CD4-positive, alpha-beta T cell treated with Interleukin-2 at 100 ng/mL for 4 hours (primary cell): ENCODE measurements at places on chromosomes 4 and X.
A peak's percentile ranks its signal among the peaks of the same experiment; 100 is the strongest.

DNA sequence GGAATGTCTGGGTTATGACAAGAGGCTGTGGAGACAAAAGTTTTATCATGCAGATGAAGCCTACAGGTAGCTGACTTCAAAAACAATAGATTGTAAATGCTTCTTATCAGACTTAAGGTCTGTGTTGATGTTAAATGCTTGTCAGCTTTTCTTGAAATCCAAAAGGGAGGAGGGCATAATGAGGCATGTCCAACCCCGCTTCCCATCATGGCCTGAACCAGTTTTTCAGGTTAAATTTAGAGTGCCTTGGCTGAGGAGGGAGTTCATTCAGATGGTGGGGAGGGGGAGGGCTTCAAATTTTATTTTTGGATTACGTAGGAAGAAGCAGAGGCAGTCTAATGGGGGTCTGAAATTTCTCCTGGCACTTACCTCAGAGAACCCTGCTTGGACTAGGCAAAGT, 207.7 kb upstream of the HDX start:
- DNase-seq: no peak

GRCh38 chr4:33931026-33931425, 2313.3 kb downstream of the ARAP2 start:
- no peak for DNase-seq

GRCh38 chrX:69991685-69992084, 58.1 kb downstream of the AWAT2 start:
- no peak for DNase-seq

DNA sequence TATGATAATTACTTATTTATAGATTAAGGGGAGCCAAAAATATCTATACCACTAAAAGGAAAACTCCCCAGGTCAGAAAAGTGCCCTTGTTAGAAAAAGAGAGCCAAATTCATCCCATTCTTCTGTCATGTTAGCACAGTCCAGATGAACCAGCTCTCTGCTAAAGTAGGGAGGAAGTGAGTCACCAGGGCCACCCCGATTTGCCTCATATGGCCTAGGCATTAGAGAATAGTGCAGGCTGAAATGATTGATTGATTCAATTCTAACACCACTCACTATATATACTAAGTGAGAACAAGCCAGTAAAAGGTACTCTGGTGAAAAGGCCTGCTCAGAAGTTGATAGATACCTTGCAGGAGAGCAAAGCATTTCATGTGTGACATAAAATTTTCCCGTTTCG, 94.5 kb downstream of the SRPX start:
- no peak for DNase-seq

DNA sequence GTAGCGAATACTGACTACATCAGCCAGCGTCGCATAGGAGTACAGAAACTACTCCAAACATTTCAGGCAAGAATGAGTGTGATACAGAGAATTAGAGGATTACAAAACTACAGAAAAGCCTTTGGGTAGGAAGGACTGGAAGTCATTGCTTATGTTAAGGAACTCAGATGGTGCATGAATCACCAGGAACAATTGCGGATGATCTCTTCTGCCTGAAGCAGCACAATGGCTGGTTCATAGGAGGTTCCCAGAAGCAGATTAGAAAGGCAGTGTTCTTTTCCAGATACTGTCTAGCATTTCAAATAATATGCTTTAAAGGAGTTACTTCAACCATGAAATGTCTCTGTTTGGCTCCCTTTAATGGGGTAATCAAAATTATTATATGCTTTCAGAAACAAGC, 42.5 kb upstream of the MAP9 start:
- DNase-seq: no peak

DNA sequence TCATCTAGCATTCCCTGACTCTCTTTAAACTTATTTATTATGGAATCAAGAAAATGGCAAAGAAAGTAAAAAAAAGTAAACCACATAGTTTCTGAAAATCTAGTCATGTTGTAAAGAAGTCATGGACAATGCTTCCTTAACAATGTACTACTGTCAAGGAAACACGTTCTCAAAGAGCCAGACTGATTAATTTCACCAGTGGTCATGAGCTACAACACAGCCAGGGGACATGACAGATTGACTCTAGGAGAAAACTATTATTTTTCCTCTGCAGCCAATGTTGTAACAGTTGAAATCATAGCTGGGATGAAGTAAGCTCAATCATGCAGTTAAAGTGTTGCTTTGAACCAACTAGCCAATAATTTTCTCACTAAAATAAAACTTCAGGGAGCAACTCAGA, 109.2 kb downstream of the MAPK10 start:
- DNase-seq: no peak

DNA sequence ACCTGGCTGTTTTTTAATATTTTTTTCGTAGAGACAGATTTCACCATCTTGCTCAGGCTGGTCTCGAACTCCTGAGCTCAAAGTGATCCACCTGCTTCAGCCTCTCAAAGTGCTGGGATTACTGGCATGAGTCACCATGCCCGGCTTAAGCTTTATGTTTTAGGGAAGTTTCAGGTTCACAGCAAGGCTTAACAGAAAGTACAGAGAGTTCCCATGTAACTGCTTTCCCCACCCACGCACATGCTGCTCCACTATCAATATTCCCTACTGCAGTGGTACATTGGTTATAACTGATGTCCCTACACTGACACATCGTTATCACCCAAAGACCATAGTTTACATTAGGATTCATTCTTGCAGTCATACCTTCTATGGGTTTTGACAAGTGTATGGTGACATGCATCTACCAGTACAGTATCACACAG, 62.7 kb downstream of the PRPS1 start:
- no peak for DNase-seq

DNA sequence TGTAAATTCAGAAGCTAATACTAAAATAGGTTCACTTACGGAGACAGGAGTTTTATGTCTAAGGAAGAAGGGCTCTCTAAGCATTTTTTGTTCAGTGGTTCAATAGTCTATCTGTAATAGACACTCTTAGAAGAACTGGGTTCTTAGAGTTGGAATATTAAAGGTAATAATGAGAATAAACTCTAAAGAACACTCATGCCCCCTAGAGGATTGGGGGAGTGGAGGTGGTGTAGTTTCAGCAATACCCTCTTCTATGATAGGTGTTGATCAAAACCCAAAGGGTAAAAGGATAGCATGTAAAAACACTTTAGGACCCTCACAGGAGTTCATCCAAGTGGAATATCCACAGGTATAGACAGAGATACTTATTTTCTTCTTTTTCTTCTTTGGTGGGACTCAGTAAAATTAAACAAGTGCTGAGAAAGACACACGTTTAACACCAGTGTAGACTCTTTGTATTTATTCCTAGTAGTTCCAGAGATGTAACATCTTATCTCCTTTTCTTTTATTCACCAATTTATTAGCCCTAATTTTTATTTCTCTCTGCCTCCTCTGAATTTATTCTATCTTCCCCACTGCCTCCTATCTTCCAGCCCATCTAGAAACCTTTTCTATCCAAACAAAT, 25.7 kb upstream of the MND1 start:
- peak; percentile 56 for DNase-seq

DNA sequence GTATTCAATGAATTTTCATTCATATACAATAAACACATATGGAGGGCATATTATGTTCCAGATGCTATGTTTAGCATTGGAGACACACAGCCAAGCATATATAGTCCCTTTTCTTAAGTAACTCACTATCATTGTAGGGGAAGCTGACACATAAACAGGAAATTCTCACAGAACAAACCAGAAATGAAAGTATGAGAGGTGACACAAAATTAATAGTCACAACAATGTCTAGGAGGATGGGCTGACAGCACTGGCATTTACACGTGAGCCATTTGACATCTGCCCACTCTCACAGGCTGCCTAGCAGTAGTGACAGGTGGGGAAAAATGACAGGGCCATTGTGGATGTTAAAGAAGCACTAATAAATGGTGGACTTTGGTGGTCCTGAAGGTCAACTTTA, 2.6 kb upstream of the CNOT6L start:
- DNase-seq: peak; percentile 81

- no peak for DNase-seq
Measured at GRCh38 chr4:24042094-24042493, 152.2 kb upstream of the PPARGC1A start.

GRCh38 chr4:48566034-48566384, 76.0 kb downstream of the ZAR1 start:
- no peak for DNase-seq

DNA sequence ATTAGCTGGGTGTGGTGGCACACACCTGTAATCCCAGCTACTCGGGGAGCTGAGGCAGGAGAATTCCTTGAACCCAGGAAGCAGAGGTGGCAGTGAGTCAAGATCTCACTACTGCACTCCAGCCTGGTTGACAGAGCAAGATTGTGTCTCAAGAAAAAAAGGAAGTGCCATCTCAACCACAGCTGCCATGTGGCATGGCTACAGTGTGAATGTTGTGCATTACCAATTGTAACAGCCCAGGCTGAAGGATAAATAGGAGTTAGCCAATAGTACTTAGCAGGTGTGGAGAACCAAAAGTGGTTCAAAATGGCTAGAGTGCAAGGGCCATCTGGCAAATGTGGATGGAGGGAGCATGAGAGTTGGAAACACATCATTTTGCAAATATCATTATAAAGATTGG, 28.9 kb downstream of the SLC25A5 start:
- DNase-seq: no peak

DNA sequence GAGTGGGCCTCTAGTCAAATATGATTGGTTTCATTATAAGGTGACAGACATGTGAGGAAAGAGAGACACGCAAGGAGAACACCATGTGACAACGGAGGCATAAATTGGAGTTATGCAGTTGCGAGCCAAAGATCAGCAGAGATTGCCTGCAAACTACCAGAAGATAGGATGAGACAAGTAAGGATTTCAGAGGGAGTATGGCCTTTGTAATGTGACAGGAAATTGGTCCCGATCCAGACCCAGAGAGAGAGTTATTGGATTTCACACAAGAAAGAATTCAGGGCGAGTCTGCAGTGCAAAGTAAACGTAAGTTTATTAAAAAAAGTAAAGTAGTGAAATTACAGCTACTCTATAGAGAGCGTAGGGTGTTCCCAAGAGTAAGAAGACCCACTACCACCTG, 35.7 kb upstream of the NDST4 start:
- DNase-seq: no peak

DNA sequence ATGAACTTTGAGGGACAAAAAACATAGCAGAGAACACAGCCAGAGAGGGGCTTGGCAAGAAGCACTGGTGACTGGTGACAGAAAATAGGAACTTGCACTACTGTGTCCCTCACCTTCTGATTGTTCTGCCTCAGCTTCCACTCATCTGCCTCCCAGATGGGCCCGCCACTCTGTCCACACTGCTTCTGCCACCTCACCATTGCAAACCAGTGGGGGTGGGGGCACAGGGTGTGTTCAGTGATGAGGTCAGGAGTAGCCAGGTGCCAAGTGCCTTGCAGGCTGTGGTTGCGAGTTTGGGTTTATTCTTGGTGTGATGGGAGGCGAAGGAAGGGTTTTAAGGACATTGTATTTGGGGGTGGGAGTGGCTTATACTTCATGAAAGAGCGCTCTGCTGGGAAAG, 9.1 kb upstream of the UBA1 start:
- DNase-seq: no peak

DNA sequence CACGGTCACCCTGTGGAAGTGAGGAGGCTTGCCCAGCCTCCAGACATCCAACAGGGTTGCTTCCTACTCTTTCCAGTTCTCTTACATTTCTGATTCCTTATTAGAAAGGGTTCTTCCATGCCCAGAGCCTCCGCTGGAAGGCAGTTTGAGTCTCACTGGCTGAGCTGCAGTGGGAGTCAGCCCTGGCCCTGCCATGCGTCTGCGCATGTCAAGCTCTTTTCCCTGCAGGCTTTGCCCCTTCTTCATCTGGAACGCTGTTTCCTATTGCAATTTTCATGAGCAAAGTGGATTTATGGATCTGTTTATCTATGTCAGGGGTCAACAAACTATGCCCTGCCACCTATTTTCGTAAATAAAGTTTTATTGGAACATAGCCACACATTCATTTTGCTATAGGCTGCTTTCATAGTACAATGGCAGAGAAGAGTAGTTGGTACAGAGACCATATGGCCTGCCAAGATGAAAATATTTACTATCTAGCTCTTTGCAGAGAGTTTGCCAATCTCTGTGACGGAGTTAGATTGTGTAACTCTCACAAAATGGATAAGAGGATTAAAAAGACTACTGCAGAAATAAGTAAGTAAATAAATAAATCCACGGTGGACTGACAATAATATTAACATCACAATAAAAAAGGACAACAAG, 3.9 kb upstream of the CHRNA9 start:
- DNase-seq: no peak

GRCh38 chrX:31199056-31199839, 127.4 kb upstream of the FTHL17 start:
- DNase-seq: no peak

- DNase-seq: no peak
Measured at GRCh38 chr4:78625073-78625472, 73.5 kb downstream of the ANXA3 start.

GRCh38 chrX:15834827-15835595, 19.6 kb downstream of the AP1S2 start:
- DNase-seq: no peak

GRCh38 chrX:15564981-15565579, 35.7 kb downstream of the ACE2 start:
- DNase-seq: no peak

DNA sequence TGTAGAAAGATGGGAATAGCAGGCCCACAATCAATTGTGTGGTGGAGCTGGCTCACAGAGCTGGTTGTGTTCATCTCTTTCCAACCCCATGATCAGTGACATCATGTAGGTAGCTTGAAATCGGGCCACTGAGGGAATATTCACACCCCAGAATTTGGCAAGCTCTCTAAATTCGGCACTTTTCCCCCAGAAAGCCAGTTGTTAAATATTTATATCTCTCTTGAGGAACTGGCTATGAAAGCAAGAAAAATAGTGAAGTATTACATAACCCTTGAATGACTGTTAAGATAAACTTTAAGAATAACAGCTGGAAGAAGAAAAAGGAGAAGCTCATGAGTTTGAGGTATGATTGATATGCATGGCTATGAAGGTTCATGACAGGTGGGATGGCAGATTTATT, 38.9 kb downstream of the GPRIN3 start:
- no peak for DNase-seq

- no peak for DNase-seq
Measured at GRCh38 chr4:158280856-158281255, 70.6 kb downstream of the TMEM144 start.

GRCh38 chr4:111128327-111128726, 505.4 kb upstream of the PITX2 start:
- no peak for DNase-seq

- DNase-seq: no peak
Measured at GRCh38 chr4:152471251-152471792, 64.6 kb downstream of the FBXW7 start.

DNA sequence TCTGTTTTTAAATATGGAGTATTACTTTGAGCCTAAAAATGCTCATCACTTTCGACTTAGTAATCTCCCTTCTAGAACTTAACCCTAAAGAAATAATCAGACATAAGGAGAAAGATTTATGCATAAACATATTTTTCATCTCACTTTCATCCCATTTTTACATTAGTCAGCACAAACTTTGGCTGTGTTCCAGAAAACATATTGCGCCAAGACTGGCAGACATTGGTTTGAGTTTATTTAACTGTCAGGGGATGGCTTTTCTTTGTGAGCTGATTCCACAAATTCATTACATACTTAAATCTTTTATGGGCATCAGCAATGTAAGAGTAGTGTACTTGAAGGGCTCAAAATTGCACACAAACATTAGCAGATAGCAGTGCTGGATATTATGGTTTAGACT, 23.7 kb downstream of the MAOA start:
- no peak for DNase-seq
